Ovary (tissue), 10 donors: ENCODE measurements at places on chromosomes 11 and 22. TPM values are rescaled to one million over a fixed set of nuclear protein-coding genes. Genes with fewer than 3 reads are reported as not detected.

DNA sequence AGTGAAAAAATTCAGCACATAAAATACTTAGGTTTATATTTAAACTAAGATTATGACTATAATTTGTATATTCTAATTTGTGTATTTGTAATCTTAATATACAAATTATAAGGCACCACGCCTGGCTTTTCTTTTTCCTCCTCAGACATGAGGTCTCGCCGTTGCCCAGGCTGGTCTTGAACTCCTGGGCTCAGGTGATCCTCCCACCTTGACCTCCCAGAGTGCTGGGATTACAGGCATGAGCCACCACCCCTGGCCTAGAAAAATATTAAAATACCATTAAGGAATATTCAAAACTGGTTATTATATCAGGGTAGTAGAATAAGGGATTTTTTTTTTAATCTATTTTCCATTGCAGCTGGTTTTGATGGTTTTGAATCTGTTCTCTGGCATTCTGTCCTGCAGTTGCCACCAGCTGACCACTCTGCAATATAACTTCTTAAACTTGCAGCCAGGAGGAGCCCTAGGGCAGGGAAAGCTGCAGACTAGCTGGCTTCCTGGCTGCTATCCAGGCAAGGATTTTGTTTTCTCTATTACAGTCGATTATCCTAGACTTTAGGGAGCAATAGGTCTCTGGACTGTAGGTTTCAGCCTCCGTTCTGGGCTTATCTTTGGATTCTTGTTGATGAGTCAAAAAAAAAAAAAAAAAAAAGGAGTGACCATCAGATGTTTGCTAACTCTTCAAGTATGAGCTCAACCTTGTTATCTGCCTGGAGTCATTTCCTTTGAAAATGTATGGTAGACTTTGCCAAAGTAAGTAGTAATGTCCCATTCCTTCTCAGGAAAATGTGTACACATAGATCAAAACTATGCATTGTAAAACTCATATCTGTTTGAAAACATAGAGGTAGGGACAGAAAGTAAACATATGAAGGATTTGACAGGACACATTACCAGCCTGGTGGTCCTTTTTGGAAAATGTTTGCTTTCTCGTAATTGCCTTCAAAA lies 13.2 kb downstream of the POLA2 start:
- no peaks in the 10 kb centered on the region for H3K4me1 ChIP-seq
- DNase-seq: peak; percentile 80
- H3K4me3 ChIP-seq: no peak overlapping the region

DNA sequence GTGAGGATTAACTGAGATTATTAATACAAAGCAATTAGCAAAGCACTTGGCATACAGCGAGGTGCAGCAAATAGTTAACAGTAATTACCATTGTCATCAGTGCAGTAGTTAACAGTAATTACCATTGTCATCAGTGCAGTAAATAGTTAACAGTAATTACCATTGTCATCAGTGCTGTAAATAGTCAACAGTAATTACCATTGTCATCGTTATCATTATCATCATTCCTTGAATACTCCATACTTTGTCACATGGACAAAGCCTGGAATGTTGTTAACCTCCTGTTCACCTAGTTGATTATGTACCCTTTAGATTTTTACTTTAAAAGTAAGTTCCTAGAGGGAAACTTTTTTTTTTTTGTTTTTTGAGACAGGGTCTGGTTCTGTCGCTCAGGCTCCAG lies 19.5 kb upstream of the LYVE1 start:
- no peaks in the 10 kb centered on the region for H3K36me3 ChIP-seq
- H3K4me1 ChIP-seq: peaks cover 17% of the 10 kb centered on the region
- H3K27me3 ChIP-seq: no peaks in the 10 kb centered on the region

DNA sequence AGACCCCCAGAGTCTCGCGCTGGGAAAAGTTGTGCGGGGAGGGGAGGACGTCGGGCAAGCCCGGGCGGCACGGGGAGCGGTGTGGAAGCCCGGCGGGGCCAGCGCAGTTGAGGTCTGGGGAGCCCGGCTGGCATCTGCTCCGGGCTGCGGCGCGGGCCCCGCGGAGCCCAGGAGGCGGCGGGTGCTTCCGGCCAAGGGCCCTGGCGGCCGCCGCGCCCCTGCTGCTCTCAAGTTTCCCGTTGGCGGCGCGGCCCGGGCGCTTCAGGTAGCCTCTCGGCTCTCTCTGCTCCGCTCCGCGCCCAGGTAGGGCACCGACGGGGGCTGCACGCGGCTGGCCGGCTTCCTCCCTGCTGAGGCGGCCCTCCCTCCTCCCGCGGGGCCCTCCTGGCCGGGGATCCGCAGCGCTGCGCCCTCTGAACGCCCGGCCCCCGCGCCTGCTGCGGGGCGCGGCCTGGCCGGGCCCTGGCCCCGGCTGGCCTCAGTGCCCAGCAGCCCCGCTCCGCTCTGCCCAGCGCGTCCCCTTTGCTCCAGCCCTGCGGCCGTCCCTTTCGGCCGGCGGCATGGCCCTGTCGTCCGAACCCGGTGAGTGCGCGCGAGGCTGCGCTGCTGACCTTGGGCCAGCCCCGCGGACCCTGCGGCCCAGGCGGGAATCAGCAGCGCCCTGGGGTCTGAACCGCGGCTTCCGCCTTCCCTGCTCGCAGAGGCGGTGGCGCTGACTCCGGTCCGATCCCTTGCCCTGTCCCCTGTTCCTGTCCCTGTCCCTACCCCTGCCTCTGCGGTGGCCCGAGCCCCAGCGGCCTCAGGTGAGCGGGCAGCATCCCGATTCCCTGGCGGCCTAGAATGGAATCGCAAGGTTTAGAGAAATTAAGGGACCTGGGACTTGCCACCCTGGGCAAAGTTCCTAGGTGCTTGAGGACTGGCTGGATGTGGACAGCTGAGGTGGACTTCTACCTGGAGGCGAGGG lies 4.3 kb upstream of the AMPD3 start:
- peak overlapping the region; percentile 40 for H3K4me3 ChIP-seq
- peak; percentile 60 for DNase-seq
- H3K27me3 ChIP-seq: no peaks in the 10 kb centered on the region
- H3K27ac ChIP-seq: no peak overlapping the region
- peaks cover 5% of the 10 kb centered on the region for H3K4me1 ChIP-seq
- H3K36me3 ChIP-seq: no peaks in the 10 kb centered on the region

DNA sequence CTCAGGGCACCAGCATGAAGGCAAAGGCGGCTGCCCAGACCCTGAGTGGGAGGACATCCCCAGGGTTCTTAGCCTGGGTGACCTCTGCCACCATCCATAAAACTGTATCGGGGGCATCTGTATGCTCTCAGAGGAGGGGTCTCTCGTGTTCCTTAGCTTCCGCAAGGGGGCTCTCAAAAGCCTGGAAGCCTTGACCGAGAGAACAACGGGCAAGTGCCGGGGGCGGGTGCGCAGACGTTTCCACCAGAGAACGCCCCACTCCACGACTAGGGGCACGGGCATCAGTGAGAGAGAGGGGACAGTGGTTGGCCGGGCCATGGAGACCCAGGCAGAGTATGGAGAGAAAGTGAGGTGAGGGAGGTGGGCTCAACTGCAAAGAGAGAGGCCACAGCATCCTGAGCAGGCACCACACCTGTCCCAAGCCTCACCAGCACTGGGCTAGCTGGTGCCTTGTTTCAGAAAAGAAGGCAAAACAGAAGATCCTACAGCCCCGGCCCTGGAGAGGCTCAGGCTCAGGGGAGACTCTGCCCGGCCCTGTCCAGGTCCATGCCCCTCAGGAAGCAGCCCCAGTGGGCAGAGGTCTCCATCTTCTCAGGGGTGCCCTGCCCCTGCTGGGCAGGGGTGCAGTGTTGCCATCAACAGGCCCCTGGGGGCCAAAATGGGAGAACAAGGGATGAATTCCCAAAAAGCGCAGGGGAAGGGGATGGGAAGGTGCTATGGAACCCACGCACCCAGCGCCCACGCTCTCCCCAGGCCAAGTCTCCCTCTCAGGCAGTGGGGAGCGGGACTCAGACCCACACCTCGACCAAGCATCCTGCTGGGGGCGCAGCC lies 5.9 kb downstream of the TSPAN32 start:
- DNase-seq: no peak
- H3K27ac ChIP-seq: peak overlapping the region; percentile 74
- no peak overlapping the region for H3K4me3 ChIP-seq
- H3K4me1 ChIP-seq: peaks cover 27% of the 10 kb centered on the region
- no peaks in the 10 kb centered on the region for H3K36me3 ChIP-seq

- H3K27me3 ChIP-seq: no peaks in the 10 kb centered on the region
- peaks cover 2% of the 10 kb centered on the region for H3K4me1 ChIP-seq
- no peak overlapping the region for H3K4me3 ChIP-seq
- H3K36me3 ChIP-seq: no peaks in the 10 kb centered on the region
- no peak for DNase-seq
Observed at GRCh38 chr11:93734427-93735222, 6.7 kb downstream of the TAF1D start.

DNA sequence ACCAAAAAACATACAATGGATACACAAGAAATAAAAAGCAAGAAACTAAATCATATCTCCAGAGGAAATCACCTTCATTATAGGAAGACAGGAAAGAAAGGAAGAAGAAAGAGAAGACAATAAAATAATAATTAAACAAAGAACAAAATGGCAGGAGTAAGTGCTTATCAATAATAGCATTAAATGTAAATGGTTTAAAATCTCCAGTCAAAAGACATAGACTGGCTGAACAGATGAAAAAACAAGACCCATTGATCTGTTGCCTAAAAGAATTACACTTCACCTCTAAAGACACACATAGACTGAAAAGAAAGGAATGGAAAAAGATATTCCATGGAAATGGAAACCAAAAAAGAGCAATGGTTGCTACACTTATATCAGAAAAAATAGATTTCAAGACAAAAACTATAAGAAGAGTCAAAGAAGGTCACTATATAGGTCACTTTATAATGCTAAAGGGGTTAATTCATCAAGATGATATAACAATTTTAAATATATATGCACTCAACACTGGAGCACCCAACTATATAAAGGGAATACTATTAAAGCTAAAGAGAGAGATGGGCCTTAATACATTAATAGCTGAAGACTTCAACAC lies 118.4 kb upstream of the SESN3 start:
- H3K4me3 ChIP-seq: no peak overlapping the region
- no peaks in the 10 kb centered on the region for H3K36me3 ChIP-seq
- H3K27ac ChIP-seq: no peak overlapping the region
- no peak for DNase-seq
- H3K27me3 ChIP-seq: no peaks in the 10 kb centered on the region
- H3K4me1 ChIP-seq: no peaks in the 10 kb centered on the region

GRCh38 chr11:26675233-26675928 lies 46.5 kb downstream of the SLC5A12 start:
- H3K4me3 ChIP-seq: no peak overlapping the region
- no peak overlapping the region for H3K27ac ChIP-seq
- H3K4me1 ChIP-seq: no peaks in the 10 kb centered on the region
- H3K36me3 ChIP-seq: no peaks in the 10 kb centered on the region

GRCh38 chr22:24473284-24473683 lies 21.8 kb upstream of the UPB1 start:
- no peaks in the 10 kb centered on the region for H3K27me3 ChIP-seq
- no peaks in the 10 kb centered on the region for H3K36me3 ChIP-seq
- H3K4me1 ChIP-seq: peaks cover 7% of the 10 kb centered on the region
- DNase-seq: no peak
- no peak overlapping the region for H3K4me3 ChIP-seq
- H3K27ac ChIP-seq: no peak overlapping the region

Gene MMP27
- not detected for total RNA-seq

- no peak for DNase-seq
- no peaks in the 10 kb centered on the region for H3K27me3 ChIP-seq
- no peaks in the 10 kb centered on the region for H3K36me3 ChIP-seq
- no peaks in the 10 kb centered on the region for H3K4me1 ChIP-seq
Observed at GRCh38 chr11:64715110-64715509, 7.9 kb downstream of the NRXN2 start.

- H3K4me3 ChIP-seq: no peak overlapping the region
- no peaks in the 10 kb centered on the region for H3K4me1 ChIP-seq
- DNase-seq: no peak
- H3K27ac ChIP-seq: no peak overlapping the region
- no peaks in the 10 kb centered on the region for H3K36me3 ChIP-seq
Observed at GRCh38 chr22:32281072-32281471, 25.9 kb upstream of the SLC5A4 start.

GRCh38 chr11:95055283-95055897 lies 6.2 kb downstream of the KDM4F start:
- no peaks in the 10 kb centered on the region for H3K36me3 ChIP-seq
- H3K27me3 ChIP-seq: peaks cover 2% of the 10 kb centered on the region
- no peak for DNase-seq
- H3K27ac ChIP-seq: no peak overlapping the region
- H3K4me3 ChIP-seq: no peak overlapping the region

Gene PHF21B
- 8.2 TPM for total RNA-seq

Gene MRGPRF
- 104 TPM for total RNA-seq

GRCh38 chr11:69385144-69385820 lies 91.3 kb downstream of the MYEOV start:
- H3K27me3 ChIP-seq: no peaks in the 10 kb centered on the region
- H3K4me1 ChIP-seq: no peaks in the 10 kb centered on the region
- no peak for DNase-seq
- no peak overlapping the region for H3K27ac ChIP-seq
- no peak overlapping the region for H3K4me3 ChIP-seq

Gene ADORA2A
- total RNA-seq: 2.0 TPM

- no peak for DNase-seq
- no peaks in the 10 kb centered on the region for H3K36me3 ChIP-seq
- H3K4me3 ChIP-seq: no peak overlapping the region
- H3K27me3 ChIP-seq: no peaks in the 10 kb centered on the region
Observed at GRCh38 chr11:57432714-57433163, 5.8 kb upstream of the SLC43A3 start.

DNA sequence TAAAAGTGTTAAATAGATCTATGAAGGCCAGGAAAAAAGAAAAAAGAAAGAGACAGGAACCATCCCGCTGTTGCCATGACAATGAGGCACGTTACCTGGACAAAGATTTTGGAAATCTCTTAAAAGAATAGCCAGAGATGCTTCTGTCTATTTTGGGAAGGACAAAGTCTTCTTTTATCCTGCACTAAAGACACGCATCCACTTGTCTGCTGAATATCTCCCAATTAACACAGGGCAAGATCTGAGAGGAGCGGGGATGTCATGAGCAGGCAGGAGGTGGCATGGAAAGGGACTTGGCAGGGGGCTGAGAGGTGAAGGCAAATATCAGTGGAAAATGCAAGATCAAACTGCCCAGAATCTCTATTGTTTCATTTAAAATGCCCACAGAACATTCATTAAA lies 153.8 kb upstream of the BLID start:
- no peaks in the 10 kb centered on the region for H3K36me3 ChIP-seq
- no peaks in the 10 kb centered on the region for H3K4me1 ChIP-seq
- H3K4me3 ChIP-seq: no peak overlapping the region
- no peak for DNase-seq

DNA sequence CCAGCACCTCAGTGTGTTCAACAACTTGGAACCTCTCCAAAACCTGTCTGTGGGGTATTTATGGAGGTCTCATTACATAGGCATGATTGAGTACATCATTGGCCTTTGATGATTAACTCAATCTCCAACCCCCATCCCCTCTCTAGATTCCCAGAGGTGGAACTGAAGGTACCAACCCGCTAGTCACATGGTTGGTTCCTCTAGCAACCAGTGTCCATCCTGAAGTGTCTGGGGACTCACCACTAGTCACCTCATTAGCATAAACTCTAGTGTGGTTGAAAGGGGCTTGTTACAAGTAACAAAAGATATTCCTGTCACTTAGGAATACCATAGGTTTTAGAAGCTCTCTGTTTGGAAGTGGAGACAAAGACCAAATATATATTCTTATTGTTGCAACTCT lies 40.3 kb downstream of the SIK2 start:
- H3K4me1 ChIP-seq: peaks cover 1% of the 10 kb centered on the region
- DNase-seq: no peak
- H3K27me3 ChIP-seq: no peaks in the 10 kb centered on the region
- H3K4me3 ChIP-seq: no peak overlapping the region
- H3K27ac ChIP-seq: no peak overlapping the region

- no peak overlapping the region for H3K4me3 ChIP-seq
- H3K36me3 ChIP-seq: no peaks in the 10 kb centered on the region
- no peak overlapping the region for H3K27ac ChIP-seq
- H3K4me1 ChIP-seq: no peaks in the 10 kb centered on the region
- no peak for DNase-seq
Observed at GRCh38 chr11:69657911-69658625, 17.1 kb downstream of the LTO1 start.
